Esophagus squamous epithelium (tissue), 5 donors: ENCODE measurements at places on chromosomes 6 and 20.

GRCh38 chr20:7792150-7792869 lies 147.9 kb downstream of the HAO1 start:
- no peak for DNase-seq

DNA sequence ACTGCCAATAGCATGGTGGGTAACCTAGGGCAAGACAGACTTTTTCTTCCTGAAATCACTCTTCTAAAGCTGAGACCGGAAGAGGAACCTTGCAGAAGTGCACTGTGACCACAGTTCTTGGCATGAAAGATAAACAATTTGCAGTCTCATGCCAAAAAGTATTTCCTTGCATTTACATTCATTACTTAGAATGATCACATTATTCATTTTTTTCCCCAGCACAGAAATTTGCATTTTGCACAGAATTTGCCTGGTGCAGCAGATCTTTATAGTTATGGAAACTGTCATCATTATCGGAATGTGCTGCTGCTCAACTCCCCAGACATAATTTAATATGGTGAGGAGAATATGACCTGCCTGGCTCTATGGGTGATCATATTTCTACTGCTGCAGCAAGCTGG lies 42.2 kb upstream of the EDN3 start:
- no peak for DNase-seq

DNA sequence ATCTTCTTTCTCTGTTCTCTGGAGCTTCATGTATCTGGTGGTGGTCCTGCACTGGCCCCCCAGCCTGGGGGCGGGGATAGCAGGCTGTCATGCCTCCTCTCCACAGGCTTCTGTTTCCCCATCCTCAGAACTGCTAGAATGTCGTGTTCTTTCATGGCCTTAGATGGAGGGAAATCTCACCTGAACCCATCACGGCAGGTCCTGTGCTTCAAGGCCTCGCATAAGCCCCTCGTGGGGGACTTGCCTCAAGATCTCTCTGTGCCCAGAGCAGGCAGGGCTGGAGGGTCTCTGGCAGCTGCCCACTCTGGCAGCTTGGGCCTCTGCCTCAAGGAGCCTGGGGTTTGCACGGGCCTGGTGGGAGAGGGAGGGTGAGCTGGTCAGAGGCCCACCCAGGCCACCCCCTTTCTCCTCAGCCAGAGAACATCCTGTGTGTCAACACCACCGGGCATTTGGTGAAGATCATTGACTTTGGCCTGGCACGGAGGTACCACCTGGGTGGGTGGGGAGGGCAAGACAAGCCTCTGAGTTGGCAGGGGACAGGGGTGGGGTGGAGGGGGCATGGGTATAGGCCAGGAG lies 11.3 kb downstream of the MYLK2 start:
- DNase-seq = no peak

GRCh38 chr20:62726716-62727583 lies 18.3 kb downstream of the NTSR1 start:
- no peak for DNase-seq

- no peak for DNase-seq
Observed at GRCh38 chr6:15017261-15017660, 228.6 kb upstream of the JARID2 start.

DNA sequence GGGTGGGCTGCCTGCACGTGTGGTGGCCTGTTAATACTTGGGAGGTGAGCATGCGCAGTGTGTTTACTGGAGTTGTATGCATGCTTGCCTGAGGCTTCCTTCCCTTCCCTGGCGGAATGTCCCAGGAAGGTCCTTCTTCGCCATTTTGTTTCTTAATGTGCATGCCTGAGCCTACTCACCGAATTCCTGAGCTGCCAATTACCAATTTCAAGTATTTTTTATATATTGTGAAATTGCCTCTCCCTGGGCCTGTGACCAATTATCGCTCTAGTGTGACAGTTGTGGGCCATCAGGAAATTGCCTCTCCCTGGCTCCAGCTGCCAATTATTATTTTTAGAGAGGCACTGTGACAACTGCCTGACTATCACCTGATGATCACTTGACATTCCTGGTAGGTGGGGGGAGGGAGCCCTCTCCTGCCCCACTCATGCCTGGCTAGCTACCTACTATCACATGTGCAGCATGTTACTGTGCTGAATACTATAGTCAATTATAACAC lies 70.0 kb downstream of the FAM50B start:
- no peak for DNase-seq

DNA sequence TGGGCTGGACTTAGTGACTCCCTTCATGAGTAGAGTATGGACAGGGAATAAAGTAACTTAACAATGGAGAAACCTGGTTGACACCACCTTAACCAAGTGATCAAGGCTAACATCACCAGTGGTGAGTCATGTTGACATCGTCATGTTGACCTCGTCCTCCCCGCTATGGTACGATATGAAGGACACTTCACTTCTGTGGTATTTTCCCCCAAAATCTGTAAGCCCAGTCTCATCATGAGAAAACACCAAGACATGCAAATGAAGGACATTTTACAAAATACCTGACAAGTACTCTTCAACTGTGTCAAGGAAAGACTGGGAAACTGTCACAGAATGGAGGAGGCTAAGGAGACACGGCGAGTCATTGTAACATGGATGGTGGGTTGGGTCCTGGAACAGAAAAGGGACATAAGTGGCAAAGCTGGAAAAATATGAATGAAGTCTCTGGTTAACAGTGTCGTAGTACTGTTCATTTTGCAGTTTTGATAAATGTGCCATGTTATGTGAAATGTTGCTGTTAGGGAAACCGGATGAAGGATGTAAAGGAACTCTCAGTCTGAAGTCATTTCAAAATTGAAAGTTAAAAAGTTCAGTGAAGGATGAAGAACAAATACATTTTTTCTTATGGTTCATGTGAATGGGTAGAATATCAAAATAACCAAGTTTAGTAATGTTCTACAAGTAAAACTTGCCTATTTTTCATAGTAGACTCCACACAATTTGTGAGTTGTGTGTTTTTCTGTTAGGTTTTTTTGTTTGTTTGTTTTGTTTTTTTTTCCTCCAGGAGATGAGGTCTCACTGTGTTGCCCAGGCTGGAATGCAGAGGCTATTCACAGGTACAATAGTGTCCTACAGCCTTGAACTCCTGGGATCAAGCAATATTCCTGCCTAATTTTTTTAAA lies 247.5 kb downstream of the TMEM242 start:
- DNase-seq = no peak

DNA sequence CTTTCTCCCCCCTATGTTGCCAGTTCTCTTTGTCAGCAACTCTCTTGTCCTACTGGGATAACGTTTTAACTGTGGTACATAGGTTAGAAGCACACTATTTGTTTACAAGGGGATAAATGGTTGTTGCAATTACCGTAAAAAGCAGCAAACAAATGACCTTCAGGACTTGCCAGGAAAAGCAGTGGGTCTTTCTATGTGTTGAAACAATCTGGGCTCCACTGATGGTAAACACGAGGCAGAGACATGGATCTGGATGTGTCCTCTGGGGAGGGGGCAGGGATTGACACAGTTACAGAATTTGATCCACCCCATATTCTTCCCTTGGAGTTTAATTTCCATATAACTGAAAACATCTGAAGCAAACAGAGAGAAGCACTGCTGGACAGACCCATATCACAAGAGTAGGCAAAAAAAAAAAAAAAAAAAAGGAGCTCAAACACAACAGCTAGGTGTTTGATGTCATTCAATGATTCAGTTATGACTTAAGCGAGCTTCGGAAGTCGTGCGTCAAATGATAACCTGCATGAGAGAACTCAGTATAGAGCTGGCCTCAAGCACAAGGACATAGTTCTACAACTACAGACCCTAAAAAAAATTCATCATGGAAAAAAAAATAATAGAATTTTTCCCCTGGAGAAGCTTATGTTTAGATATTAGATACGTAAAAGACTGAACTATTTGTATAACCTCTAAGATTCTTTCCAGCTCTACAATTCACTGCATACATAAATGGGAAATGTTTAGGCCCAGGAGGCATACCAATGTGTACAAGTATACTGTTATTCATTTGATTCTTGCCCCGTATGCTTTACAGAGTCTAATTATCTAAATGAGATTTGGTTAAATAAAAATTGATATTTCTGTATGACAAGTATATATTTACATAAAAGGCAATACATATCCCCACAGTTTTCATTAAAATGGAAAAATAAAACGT lies 127.7 kb downstream of the ALDH8A1 start:
- no peak for DNase-seq

GRCh38 chr6:159043947-159044346 lies 844 bp downstream of the TAGAP start:
- no peak for DNase-seq

DNA sequence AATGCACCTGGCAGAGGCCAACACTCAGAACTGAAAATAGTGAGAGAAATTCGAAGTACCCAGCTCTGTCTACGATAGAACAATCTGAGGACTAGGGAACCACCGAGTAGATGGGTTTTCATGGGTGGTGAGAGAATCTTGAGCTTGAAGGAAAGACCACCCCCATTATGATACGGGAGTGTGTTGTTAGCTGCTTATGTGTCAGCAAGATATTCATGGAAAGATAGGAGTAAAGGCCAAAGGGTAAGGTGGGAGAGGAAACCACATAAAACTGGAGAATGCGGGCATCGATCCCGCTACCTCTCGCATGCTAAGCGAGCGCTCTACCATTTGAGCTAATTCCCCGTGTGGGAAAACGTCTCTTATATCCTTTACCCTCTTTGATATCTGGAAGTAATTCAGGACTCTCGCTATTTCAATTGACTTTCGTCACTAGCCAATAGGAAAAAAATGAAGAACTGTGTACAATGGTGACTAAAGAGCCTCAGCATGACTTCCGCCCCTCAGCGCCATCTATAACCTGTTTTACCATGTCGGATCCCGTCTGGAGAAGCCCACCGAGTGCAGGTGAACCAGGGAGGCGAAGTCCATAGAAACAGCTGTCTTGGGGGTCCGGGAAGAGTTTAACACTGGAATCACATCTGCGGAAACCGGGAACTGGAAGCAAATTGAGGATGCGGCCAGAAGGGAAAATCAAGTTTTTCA lies 25.0 kb upstream of the ABT1 start:
- DNase-seq = no peak

DNA sequence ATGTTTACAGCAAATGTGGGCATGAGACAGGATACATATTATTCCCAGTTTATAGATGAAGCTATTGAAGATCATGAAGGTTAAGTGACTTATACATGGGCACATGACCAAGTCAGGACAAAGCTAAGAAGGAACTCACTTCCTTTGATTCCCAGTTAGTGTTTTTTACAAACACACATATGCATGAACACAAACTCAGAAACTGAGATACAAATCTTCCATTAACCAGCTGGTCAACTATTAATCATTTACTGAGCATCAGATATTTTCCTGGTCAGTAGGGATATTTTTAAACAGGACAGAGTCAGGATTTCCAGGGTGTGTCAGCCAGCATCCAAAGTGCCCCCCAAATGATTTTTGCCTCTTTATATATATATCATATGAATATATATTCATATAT lies 222.2 kb downstream of the OGFRL1 start:
- no peak for DNase-seq

DNA sequence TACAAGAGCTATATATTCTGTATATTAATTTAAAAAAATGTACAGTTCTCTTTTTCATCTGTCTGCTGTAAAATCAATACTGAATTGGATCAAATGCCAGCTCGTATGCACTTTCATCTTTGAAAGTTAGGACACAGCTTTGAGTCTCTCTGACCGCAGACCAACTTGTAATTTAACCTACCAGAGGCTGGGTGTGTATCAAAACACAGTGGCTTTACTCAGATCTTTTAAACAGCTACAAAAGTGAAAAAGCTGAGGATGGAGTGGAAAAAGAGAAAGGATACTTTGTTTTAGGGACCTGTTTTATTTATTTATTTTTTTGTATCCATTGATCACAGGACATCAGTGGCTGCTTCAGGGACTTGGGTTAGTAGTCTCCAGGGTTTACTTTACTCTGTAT lies 44.1 kb downstream of the KIAA0408 start:
- DNase-seq = no peak

GRCh38 chr6:154487367-154488247 lies 22.9 kb downstream of the CNKSR3 start:
- DNase-seq = no peak

- DNase-seq = no peak
Observed at GRCh38 chr6:41670703-41671360, 32.6 kb downstream of the MDFI start.

DNA sequence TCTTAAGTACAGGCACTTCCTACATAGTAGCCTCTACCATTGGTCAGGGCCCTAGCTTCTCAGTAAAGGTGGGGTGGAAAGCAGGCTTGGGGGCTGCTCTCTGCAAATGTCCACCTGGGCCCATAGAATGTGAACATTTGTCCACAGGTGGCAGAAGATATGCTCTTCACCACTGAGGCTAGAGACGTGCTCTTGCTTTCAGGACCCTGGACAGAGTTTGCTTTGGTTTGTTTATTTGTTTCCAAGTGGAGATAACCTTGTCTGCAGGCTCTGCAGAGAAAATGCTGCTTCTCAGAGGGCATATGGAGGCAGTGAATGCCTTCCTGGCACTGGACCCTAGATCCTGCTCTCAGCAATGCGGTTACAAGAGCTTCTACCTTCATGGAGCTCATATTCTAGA lies 129.0 kb downstream of the F13A1 start:
- no peak for DNase-seq

GRCh38 chr6:25482996-25483395 lies 169.0 kb upstream of the SCGN start:
- no peak for DNase-seq

- no peak for DNase-seq
Observed at GRCh38 chr6:17280552-17281090, 540 bp upstream of the RBM24 start.

DNA sequence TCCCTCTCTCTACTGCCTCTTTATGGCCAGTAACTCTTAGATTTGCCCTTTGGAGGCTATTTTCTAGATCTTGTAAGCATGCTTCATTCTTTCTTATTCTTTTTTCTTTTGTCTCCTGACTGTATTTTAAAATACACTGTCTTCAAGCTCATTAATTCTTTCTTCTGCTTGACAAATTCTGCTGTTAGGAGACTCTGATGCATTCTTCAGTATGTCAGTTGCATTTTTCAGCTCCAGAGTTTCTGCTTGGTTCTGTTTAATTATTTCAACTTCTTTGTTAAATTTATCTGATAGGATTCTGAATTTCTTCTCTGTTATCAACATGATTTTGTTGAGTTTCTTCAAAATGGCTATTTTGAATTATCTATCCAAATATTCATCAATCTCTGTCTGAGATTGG lies 25.0 kb upstream of the SDCBP2 start:
- DNase-seq = no peak

DNA sequence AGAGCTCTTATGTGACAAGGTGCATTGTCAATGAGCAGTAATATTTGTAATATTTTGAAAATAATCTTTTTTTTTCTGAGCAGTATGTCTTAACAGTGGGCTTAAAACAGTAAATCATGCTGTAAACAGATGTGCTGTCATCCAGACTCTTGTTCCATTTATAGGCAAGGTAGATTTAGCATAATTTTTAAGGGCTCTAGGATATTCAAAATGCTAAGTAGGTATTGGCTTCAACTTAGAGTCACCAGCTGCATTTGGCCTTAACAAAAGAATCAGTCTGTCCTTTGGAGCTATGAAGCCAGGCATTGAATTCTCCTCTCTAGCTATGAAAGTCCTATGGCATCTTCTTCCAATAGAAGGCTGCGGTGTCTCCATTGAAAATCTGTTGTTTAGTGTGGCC lies 63.7 kb downstream of the ME1 start:
- DNase-seq = no peak

GRCh38 chr6:81621816-81622395 lies 130.6 kb downstream of the TENT5A start:
- no peak for DNase-seq
